Dermis blood vessel endothelial cell (primary cell): ENCODE measurements at places on chromosomes 13 and 19. TPM values are rescaled to one million over a fixed set of nuclear protein-coding genes. Genes with fewer than 3 reads are reported as not detected.

The SYCN gene
- not detected in 2 replicates for total RNA-seq

The CACNG8 gene
- total RNA-seq, result 0.14 and 0.17 TPM in 2 replicates

The IL17D gene
- total RNA-seq, result 2.7 and 3.7 TPM in 2 replicates

The ZNF563 gene
- total RNA-seq, result 2.2 TPM in 2 replicates

The LHFPL6 gene
- 62.8 and 67.4 TPM in 2 replicates for total RNA-seq

The REEP6 gene
- total RNA-seq, result 0.34 and 1.0 TPM in 2 replicates

The USPL1 gene
- total RNA-seq, result 20.0 and 26.4 TPM in 2 replicates

The MYCBP2 gene
- total RNA-seq, result 169 and 214 TPM in 2 replicates

The SOHLH2 gene
- total RNA-seq, result 0.17 and 0.23 TPM in 2 replicates

The PGLYRP2 gene
- 0.05 TPM in 1 of 2 replicates, not detected in the other for total RNA-seq

GRCh38 chr19:51137792-51138425, 4.2 kb upstream of the SIGLEC7 start:
- DNase-seq, result no peak

- DNase-seq, result peak; percentile 50
Observed at GRCh38 chr19:49997709-49998108, 27.5 kb downstream of the VRK3 start.

DNA sequence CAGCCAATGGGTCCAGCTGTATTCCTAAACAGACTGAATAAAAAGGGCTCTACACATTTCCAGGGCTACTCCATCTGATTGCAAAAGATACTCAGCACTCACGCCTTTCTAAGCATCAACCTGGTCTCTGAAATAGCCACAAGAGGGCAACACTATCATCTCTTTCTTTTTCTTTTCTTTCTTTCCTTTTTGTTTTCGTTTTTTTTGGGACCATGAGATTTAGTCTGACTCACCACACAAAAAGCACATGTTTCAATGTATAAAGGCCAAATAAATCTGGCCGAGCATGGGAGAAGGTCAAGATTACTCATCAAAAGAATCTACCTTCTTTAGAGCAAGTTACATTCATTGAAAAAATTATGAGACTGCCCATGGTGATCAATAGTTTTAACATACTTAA, 805.6 kb upstream of the ARGLU1 start:
- peak; percentile 82 for DNase-seq

DNA sequence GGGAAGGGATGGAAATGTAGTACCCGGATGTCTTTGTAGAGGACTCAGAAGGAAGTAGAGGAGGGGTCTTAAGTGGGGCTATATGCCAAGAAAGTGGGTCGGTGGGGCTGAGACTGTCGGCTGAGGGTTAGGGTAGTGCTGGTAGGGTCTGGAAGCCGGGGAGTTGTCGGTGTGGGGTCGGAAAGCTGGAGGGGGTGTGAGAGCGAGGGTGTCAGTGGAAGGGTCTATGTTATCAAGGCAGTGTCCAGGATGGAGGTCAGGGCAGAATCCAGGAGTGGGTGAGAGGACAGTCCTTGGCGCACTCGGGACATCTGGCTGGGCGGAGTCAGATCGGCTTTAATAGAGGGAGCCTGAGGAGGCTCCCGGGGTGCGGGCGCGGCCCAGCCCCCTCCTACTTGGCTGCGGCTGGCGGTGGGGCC, 1.7 kb downstream of the HSPB6 start:
- DNase-seq, result no peak

DNA sequence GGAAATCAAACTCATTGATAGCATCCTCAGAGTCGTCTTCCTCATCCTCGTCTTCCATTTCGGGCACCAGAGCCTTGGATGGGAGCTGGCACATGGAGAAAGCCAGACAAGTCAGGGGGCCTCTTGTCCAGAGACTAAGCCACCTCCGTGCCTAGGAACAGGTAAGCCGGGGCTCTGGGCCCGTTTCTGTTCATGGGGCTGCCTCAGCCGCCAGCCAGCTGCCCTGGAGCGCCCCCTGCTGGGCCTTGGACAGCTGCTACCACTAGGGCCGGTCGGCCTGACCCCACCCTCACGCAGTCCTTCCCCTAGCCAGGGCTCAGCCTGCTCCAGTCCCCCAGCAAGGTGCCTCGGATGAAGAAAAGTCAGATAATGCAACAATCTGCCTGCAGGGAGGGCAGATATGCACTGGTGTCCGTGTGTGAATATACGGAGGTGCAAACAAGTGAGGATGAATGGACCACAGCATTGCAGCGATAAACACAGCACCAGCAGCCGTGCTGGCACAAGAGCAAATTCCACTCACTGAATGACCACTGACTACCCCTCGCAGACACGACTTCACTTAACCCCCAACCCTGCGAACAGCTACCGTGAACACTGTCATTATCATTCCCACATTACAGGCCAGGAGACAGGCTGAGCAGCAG, 11.9 kb upstream of the PRKD2 start:
- peak; percentile 94 for DNase-seq

- no peak for DNase-seq
Observed at GRCh38 chr13:112828082-112828699, 138.4 kb downstream of the ATP11A start.

- no peak for DNase-seq
Observed at GRCh38 chr13:98843482-98843877, 91.0 kb upstream of the SLC15A1 start.

DNA sequence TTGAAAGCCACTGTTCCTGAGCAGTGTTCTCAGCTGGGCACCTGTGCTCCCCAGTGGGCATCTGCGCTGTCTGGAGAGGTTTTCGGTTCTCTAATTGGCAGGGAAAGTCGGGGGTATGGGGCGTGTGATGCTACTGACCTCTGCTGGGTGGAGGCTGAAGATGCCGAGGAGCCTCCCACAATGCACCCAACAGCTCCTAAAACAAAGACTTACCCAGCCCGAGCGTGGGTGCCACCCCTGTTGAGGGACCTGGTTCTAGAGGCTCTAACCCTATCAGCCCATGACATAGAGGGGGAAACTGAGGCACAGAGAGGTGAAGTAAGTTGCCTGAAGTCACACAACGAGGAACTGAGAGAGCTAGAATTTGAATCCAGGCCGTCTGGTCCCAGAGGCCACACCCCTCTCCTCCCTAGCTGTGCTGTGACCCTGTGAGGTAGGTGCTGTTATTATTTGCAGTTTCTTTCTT, 2.3 kb downstream of the SPACA4 start:
- peak; percentile 65 for DNase-seq

GRCh38 chr13:36395280-36395679, 37.0 kb upstream of the CCNA1 start:
- DNase-seq, result peak; percentile 53

DNA sequence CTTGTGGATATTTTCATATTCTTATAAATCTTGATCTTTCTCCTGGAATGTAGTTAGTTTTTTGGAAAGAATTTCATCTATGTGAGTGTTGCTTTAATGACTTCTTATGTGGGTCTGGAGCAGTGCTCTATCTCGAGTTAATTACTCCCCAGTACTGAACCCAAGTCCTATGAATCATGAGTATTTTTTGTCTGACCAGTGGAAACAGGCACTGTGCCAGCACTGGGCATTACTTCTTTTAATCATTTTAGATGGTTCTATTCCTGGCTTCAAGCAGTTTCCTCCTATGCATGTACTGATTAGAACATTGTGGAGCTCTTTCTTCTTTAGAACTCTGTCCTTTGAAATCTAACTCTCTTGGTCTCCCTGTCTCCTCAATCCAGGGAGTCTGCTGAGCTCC, 466.3 kb downstream of the PCDH17 start:
- DNase-seq, result no peak

GRCh38 chr19:50167314-50167721, 4.2 kb upstream of the IZUMO2 start:
- no peak for DNase-seq

DNA sequence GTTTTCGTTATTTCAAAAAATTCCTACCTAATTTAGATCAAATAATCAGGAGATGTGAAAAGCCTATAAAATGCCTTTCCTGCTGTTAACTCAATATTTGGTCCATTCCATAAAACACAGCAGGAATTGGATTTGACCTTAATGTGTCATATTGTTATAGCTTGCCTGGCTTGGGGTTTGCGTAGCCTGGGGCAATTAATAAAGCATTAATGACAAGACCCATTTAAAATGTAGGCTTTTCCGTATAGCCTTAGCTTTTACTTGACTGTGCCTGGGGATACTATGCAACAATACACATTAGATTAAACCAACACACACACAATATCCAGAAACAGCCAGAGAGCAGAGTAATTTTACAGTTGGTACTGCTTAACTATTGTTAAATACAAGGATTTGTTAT, 117.2 kb upstream of the MAB21L1 start:
- no peak for DNase-seq

GRCh38 chr19:14337510-14337909, 43.7 kb upstream of the ADGRE5 start:
- peak; percentile 55 for DNase-seq

DNA sequence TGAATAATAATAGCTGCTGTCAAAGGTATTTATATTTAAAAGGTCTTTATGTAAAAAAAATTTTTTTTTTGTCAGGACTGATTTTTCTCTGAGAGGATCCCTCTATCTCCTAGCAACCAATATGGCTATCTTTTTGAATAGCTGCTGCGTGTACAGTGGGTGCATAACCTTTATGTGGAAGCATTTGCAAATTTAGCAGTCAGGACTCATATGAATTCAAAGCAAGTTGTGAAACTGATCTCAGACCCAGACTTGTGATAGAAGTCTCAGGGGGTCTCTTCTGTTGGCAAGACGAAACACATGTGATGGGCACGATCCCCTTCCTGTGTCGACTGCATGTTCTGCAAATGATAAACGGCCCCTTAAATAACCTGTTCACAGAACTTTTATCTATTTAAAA, 114.1 kb upstream of the ARGLU1 start:
- DNase-seq, result no peak

DNA sequence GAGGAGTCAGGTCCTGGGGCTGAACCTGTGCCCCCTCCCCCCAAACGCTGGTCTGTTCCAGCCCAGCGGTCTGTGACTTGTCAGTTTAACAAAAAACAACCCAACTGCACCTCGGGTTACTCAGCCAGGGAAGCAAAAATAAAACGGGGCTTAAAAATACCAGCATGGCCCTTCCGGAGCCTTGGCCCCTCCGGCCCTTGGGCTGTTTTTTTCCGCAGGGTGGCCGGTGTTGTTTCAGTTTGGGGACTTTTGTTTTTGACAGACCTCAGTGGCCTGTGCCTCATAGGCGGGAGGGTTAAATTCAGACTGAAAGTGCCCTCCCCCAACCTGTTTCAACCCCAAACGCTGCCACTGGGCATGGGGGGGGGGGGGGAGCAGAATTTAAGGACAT, 4.0 kb downstream of the TCF3 start:
- DNase-seq, result no peak

DNA sequence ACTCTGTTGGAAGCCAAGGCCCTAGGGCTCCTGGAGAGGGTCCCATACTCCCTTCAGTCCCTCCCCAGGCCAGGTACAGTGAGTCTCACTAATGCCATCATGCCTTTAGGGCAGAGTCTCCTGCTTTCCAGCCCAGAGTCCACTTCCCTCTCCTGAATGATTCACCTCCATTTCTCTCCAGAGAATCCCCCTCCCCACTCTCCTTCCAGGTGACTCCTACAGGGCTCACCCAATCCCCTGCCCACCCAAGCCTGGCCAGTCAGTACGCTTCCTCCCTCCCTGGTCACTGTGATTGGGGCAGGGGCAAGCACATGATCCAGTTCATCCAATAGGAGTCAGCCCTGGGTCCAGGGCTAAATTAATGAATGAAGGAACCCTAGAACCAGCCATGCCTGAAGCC, 35.0 kb upstream of the PNMA8B start:
- peak; percentile 11 for DNase-seq

GRCh38 chr13:41694545-41695301, 237.4 kb downstream of the RGCC start:
- peak; percentile 56 for DNase-seq

DNA sequence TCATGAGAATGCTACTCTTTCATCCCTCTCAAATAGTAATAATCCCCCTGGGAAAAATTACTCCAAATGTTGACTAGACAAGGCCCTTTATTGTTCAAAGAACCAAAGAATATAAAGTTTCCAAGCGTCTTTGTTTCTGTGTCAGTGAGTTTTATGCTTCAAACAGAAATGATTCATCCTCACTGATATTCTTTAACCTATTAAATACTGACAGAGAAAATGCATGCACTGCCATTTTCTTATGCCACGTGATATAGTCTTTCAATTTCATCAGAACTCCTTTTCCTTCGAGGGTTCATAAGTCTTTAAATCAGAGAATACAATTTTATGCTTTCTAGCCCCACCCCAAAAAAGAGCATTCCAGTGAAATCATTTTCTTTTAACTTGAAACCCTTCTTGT, 211.6 kb downstream of the SHISA2 start:
- DNase-seq, result no peak

GRCh38 chr13:73900591-73900990, 233.6 kb downstream of the KLF12 start:
- DNase-seq, result no peak

- DNase-seq, result peak; percentile 28
Observed at GRCh38 chr13:100836711-100837110, 162.1 kb upstream of the TMTC4 start.

DNA sequence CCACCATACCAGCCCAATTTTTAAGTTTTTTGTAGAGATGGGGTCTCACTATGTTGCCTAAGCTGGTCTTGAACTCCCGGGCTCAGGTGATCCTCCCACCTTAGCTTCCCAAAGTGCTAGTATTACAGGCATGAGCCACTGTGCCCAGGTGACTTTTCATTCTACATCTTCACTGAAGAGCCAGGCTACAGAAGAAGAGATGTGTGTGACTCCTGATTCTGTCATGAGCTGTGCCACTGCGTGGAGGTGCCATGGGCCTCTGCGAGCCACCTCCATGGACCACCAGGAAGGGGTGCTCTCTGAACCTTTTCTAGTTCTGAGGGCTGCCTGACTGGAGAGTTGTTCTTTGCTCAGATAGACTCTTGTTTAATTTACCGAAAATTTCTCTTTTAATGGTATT, 56.6 kb upstream of the RANBP3 start:
- no peak for DNase-seq

DNA sequence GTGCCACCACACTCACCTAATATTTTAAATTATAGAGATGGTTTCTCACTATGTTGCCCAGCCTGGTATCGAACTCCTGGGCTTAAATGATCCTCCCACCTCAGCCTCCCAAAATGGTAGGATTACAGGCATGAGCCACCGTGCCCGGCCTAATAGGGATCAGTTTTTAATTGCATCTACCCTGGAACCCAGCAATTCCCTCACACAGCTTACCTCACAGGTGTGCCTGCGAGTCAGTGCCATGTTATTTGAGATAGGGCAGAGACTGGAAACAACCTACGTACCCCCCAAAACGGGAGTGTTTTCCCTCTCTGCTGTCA, 14.3 kb downstream of the MAP2K2 start:
- DNase-seq, result no peak

- DNase-seq, result no peak
Observed at GRCh38 chr13:24131749-24132148, 28.8 kb upstream of the SPATA13 start.
